ENCODE measurements at places on chromosomes 2 and 18.

DNA sequence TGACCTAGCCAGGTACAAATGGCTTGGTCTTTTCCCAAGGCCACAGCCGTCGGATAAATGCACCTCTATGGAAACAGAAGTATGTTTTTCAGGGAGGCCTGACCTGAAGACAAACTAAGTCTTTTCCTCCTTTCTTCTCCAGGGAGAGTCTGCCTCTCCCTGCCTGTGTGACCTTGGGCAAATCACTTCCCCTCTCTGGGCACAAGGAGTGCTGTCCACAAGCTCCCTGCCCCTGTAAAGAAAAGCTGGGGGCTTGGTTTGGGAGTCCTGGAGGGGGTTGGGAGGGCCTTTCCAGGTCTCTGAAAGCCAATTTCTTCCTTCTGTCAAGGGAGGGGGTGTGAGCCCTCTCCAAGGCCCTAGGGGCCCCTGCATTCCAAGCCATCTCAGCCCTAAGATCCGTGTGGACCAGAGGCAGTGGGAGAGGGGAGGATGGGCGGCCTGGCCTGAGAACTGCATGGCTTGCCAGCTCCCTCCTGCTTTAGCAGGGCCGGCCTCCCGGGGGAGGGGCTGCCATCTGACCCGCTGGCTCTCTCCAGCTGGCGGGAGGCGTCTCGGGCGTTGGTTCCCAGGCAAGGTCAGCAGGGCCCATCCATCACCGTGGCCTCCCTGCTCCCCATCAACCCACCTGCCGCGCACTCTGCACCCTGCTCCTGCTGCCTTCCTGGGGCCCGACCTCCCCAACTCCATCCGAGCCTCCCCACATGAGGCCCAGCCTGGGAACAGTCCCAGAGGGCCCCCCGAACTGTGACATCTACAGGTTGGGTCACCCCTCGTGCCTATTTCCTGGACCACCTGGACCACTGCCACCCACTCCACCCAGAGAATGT lies 61.4 kb downstream of the SMAD7 start:
- peak; percentile 40 for DNase-seq

- no peak for DNase-seq
Measured at GRCh38 chr2:78778756-78779510, 246.6 kb upstream of the REG3G start.

GRCh38 chr18:64876833-64877232 lies 727.9 kb upstream of the LINC00305 start:
- no peak for DNase-seq

GRCh38 chr2:109213646-109214433 lies 84.8 kb downstream of the SH3RF3 start:
- DNase-seq = no peak

DNA sequence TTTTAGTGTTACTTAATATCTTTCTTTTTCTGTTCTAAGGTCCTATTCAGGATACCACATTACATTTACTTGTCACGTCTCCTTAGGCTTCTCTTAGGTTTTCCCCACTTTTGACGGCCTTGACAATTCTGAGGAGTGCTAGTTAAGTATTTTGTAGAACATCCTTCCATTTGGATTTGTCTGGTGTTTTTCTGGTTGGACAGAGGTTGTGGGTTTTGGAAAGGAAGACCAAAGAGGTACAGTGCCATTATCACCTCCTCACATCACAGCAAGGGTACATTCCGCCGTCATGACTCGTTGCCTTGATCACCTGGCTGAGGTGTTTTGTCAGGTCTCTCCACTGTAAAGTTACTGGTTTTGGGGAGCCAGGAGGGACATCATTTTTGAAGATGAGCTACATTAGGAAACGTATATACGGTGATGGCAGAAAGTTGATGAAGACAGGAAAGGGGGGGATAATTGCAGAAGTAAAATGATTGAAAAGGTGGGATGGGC lies 88.4 kb upstream of the TMEM247 start:
- DNase-seq = no peak

DNA sequence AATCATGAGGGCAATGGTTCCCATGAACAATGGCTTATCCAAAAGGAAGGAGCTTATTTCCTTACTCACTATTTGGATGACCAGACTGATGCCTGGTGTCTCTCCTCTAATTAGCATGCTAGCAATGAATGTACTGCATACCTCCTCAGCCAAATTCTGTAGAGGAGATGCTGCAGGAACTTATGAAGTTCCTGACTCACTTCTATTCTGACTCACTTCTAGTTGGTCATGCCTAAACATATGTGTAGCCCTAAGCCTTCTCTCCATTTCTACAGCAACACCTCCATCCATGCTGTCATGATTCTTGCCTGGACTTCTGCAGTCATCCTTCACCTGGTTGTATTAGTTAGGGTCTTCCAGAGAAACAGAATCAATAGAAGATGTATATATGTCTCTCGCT lies 59.9 kb upstream of the MRPS9 start:
- DNase-seq = no peak

DNA sequence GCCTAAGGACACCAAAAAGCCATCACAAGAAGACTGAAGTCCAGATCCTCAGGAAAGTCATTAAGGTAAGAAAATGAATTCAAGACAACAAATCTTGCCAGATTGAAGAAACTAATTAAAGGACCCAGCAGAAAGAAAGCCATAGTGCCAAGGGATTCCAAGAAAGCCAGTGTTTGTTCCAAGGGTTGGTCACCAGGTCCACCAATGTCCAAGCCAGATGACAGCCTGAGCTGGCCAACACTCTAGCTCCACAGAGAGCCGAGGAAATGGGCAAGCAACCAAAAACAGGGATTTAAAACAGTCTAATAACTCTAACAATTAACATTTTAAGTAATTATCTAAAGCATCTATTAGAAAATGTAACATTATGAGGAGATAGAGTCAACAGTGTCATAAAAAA lies 49.2 kb downstream of the DNER start:
- DNase-seq = no peak

DNA sequence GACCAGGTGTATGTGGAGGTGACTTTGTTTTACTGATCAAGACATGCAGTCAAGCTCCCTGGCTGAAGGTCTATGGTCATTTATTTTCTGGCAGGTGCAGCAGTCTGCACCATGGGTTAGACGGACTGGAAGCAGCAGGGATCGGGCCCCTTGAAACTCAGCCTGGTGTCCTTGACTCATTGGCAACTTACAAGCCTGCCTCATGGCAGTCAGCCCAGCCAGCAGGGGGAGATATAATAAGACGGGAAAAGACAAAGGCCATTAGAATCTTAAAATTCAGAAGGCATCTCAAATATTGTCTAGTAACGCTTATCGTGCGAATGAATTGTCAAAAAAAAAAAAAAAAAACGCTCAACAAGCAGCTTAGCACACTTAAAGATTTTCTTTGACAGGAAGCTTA lies 308.2 kb downstream of the EN1 start:
- no peak for DNase-seq

GRCh38 chr2:40127146-40127545 lies 324.7 kb downstream of the SLC8A1 start:
- no peak for DNase-seq

DNA sequence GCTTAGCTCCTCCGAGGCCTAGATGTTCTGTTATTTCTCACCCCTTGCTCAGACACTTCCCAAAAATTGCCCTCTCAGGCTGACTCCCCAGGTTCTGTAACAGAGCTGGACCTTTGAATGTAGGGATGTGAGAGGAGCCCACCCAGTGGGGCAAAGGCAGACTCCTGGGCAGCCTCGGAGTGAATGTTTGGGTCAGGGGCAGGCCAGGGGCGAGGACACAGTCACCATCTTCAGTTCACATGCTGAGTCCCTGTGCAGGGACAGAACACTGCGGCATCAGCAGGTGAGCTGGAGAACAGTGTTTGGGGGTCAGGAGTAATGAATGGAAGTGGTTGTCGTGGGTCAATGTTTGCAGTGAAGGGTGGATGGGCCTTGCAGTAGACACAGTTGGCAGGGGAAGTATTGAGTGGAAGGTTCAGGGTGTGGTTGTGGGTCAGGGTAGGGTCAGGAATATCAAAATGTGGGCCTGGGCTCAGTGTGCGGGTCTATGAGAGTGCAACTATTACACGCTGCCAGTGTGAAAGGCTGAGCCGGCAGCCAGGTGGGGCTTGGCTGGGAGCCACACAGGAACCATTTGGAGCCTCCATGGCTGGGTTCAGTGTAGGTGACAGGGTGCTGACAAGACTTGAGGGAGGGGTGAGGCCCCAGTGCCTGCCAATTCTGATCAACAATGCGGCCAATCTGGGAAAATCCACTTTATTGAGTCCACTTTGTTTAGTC lies 4.4 kb downstream of the IHH start:
- no peak for DNase-seq

GRCh38 chr2:182324665-182325064 lies 102.2 kb downstream of the PDE1A start:
- DNase-seq = no peak

DNA sequence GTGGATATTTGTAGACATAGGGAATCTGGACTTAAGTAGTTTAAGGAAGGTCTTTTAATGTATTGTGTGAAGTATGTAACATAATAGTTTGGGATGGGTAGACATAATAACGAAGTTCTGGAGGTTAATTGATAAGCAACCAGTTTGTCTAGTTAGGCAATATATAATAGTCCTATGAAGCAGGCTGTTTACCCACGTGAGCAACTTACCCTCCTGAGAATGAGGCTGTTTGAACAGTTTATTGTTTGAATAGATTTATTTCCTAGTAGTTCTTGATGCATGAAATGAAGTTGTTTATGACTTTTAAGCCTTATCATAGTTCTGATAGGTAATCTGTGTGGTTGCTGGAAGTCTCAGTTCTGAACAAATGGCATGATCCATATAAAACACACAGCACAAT lies 361.5 kb downstream of the GALNT13 start:
- DNase-seq = peak; percentile 36

DNA sequence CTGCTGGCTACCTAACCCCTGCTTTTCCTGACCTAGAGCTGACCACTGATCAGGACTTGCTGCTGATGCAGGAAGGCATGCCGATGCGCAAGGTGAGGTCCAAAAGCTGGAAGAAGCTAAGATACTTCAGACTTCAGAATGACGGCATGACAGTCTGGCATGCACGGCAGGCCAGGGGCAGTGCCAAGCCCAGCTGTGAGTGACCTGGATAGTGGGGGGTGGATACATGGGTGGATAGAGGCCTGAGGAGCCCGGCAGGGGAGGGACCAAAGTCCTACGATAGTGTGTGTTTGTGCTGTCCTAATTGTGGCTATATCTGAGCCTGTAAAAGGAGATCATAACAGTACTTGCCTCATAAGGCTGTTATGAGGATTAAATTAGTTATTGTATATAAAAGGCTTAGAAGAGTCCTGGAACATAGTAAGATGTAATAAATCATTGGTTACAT lies 8.2 kb downstream of the PLCD4 start:
- DNase-seq = peak; percentile 59

DNA sequence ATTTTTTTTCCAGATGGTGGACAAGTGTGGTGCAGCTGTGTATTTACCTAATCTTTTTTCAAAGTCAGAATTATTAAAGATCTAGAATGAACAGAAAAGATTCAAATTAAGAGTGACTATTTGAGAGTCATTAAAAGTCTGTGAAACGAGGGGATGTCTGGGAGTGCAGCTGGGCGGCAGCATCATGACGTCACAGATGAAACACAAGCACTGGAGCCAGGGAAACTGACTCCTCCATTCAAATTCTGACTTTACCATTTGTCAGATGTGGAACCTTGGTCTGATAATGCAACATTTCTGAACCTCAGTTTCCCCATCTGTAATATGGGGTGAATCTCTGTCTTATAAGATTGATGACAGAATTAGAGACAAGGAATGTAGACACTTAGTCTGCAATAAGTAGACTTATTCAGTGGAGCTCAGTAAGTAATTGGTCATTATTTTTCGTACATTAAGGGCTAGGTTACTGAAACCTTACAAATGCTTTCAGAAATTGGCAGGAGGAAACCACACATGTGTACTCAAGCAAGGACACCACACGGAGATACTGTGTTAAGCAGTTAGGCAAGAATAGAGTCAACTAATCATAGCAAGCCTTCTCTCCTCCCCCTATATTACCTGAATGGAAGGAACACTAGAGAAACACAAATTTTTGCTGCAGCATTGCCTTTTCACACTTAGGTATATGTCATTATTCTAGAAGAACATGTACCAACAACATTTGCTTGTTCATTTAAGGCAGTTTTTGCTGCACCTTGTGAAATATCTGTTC lies 27.8 kb upstream of the CXXC1 start:
- DNase-seq = no peak

DNA sequence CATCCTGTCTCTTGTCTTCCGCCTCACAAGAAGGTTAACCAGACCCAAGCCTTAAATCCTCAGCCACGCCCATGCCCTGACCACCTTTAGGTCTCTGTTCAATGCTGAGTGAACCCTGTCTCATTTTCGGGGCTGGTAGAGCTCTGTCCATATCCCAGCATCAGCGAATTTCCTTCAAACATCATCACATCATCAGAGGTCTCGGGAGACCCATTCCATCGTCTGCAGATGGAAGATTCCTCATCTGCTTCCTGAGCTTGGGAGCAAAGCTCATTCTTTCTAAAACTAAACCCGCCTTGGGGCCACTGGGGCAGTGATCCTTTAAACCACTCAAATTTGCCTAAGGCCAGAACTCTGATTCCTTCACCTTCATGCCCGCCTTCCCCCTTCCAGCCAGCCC lies 173.7 kb downstream of the TTC32 start:
- DNase-seq = no peak

DNA sequence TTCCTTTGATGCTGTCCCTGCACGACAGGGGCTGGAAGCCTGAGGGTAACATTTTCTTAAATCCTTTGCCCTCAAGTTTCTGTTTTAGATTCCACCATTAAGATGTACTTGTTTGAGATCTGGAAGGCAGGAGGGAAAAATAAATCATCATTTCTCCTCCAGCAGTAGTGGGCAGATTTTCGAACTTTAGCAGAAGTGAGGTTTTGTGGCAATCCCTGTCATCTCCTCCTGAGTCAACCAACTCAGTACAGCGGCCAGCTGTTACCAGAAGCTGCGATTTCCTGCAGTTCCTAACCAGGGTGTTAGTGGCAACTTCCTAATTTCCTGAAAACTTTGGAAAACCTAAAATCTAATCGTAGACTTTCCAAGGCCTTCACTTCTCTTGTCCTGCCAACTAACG lies 517.2 kb upstream of the ACVR2A start:
- no peak for DNase-seq

DNA sequence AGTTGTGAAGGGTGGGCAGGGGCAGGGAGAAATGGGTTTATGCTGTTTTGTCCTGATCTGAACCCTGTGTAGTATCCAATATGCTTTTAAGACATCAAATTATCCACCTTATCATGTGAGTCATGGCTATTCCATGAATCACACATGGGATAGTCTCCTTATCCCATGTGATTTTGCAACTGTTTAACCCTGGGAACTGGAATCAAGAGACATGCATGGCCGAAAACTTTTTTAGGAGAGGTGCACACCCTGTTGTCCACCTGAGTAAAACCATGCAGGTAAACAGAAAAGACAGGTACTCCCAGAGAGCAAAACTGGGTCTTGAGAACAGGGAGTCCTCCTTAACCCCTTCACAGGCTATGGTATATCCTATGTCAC lies 490.6 kb upstream of the HS6ST1 start:
- no peak for DNase-seq

- no peak for DNase-seq
Measured at GRCh38 chr2:26442301-26442700, 35.6 kb downstream of the OTOF start.

- DNase-seq = no peak
Measured at GRCh38 chr2:88919087-88919738, 227.7 kb downstream of the RPIA start.
